ENCODE measurements at places on chromosomes 4 and X. TPM values are rescaled to one million over a fixed set of nuclear protein-coding genes. Genes with fewer than 3 reads are reported as not detected.

DUSP21 gene
- not detected for total RNA-seq

GRCh38 chr4:119728692-119729593, 100.3 kb upstream of the PDE5A start:
- no peak for DNase-seq

- DNase-seq = no peak
Measured at GRCh38 chr4:125123570-125124109, 191.1 kb upstream of the FAT4 start.

DNA sequence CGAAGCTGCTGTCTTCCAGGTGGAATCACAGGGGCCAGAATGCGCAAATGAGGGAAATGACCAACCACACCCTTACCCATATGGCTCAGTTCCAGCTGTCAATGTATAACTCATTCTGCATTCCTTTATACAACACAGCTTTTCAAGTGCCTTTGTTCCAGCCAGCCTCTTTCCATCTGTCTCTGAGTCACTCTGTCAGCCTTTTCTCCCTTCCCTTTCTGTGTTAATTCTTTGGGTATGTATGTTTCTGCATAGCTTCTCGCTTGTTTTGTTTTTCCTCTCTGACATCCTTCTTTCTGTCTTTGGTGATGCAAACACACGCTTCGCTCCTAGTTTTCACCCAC, 54.5 kb downstream of the RS1 start:
- DNase-seq = no peak

DNA sequence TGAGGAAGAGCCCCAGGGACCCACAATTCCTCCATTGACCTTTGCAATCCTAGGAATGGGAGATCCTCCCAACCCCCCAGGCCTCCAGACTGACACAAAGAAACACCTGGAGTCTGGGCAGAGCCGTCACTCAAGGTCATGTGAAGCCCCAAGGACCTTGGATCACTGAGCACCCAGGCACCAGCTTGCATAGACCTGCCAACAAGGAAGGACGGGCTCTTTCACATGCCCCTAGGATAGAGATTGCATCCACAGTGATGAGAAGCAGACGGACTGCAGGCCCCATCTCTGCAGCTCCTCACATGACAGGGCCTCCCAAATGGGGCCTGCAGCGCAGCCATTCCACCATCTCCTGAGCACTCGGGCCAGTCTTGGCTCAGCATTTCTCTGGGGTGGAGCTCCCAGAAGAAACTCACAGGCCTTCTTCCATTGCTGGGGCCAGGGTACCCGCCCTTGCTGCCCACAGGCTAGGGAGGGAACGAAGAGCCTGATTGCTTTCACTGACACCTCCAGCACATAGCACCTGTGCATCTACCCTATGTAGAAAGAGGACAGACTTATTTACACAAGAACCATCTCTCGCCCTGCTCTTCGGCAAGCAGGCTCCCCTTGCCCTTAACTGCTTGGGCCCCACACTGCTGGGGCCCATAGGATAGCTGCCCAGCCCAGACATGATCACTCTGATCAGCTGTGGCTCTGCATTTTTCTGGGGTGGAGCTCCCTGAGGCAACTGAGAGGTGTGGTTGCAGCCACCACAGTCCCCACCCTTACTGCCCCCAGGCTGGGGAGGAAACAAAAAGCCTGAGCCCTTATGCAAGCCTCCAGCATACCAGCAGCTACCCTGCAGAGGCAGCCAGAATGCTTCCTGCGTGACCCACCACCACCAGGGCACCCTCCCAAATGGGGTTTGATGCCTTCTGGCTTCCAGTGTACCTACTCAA, 185.7 kb upstream of the ZCCHC13 start:
- DNase-seq = no peak

- DNase-seq = no peak
Measured at GRCh38 chrX:110414273-110414672, 55.6 kb downstream of the RTL9 start.

Measured in right lobe of liver (tissue), 6 donors.